ENCODE measurements at places on chromosomes 11 and 22. TPM values are rescaled to one million over a fixed set of nuclear protein-coding genes. Genes with fewer than 3 reads are reported as not detected.

VPREB1 gene
- polyA plus RNA-seq = not detected

DCDC1 gene
- 2.6 TPM for polyA plus RNA-seq

PARVA gene
- 105 TPM for polyA plus RNA-seq

SAA1 gene
- polyA plus RNA-seq = not detected

SLC43A3 gene
- polyA plus RNA-seq = 41.0 TPM

OR6T1 gene
- not detected for polyA plus RNA-seq

CLMP gene
- polyA plus RNA-seq = 18.6 TPM

OR4D5 gene
- not detected for polyA plus RNA-seq

SCN4B gene
- 7.0 TPM for polyA plus RNA-seq

MYO7A gene
- 5.2 TPM for polyA plus RNA-seq

OR8U1 gene
- not detected for polyA plus RNA-seq

CRYBB3 gene
- 0.19 TPM for polyA plus RNA-seq

KCNJ1 gene
- polyA plus RNA-seq = 0.57 TPM

PATE4 gene
- polyA plus RNA-seq = not detected

MMP1 gene
- polyA plus RNA-seq = 5.3 TPM

TRIM22 gene
- polyA plus RNA-seq = 38.0 TPM

C11orf87 gene
- 0.21 TPM for polyA plus RNA-seq

KCNJ5 gene
- polyA plus RNA-seq = 10.0 TPM

CDC42BPG gene
- 7.1 TPM for polyA plus RNA-seq

BIK gene
- polyA plus RNA-seq = 1.5 TPM

FOXRED2 gene
- 23.2 TPM for polyA plus RNA-seq

OR10G6 gene
- not detected for polyA plus RNA-seq

OR4A16 gene
- polyA plus RNA-seq = not detected

GLYAT gene
- polyA plus RNA-seq = not detected

HEPHL1 gene
- polyA plus RNA-seq = 0.20 TPM

GANAB gene
- polyA plus RNA-seq = 288 TPM

MS4A13 gene
- not detected for polyA plus RNA-seq

CCDC87 gene
- polyA plus RNA-seq = 0.14 TPM

HMBS gene
- polyA plus RNA-seq = 21.9 TPM

SYT7 gene
- polyA plus RNA-seq = 6.7 TPM

SLC22A24 gene
- polyA plus RNA-seq = not detected
